ENCODE measurements at places on chromosomes 4 and X.

DNA sequence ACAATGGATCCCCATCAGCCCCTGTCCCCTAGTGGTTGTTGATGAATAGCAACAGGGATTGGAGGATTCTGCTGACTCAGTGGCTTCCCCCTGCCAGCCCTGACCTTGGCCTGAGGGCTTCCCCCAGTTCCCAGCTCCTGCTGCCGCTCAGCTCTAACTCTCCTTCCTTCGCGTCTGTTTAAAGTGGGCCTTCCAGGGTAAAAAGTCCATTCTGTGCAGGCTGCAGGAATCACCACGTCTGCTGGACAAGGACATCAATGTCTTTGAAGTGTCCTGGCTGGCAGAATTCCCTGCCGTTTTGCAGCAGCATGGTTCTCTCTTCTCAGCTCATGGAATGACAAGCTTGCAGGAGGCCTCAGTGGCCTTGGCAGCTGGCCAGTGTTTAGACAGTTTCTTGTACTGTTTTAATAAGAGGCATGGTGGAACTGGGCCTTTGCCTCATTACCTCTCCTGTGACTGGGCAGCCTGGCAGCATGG is 152.5 kb upstream of the STX18 start:
- DNase-seq = no peak

DNA sequence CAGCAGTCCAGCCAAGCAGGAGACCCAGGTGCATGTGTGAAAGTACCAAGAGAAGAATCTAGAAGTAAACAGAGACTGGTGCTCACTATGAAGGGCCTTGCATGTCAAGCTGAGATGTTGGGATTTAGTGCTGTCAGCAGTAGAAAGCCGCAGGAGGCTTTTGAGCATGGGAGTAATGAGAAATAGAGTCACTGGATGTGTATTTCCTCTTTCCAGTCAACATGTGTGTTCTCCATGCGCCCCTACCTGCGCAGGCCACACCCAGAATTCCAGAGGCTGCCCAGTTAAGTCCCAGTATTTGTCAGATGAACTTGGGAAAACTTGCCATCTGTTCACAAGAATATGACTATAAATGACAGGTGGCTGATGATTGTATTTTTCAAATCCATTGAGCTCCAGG is 4.5 kb upstream of the MAMLD1 start:
- no peak for DNase-seq

- DNase-seq = no peak
These were observed 13.9 kb upstream of the ADH1C start for GRCh38 chr4:99366491-99366890.

GRCh38 chr4:1009542-1010394 is 1.7 kb upstream of the FGFRL1 start:
- DNase-seq = no peak

DNA sequence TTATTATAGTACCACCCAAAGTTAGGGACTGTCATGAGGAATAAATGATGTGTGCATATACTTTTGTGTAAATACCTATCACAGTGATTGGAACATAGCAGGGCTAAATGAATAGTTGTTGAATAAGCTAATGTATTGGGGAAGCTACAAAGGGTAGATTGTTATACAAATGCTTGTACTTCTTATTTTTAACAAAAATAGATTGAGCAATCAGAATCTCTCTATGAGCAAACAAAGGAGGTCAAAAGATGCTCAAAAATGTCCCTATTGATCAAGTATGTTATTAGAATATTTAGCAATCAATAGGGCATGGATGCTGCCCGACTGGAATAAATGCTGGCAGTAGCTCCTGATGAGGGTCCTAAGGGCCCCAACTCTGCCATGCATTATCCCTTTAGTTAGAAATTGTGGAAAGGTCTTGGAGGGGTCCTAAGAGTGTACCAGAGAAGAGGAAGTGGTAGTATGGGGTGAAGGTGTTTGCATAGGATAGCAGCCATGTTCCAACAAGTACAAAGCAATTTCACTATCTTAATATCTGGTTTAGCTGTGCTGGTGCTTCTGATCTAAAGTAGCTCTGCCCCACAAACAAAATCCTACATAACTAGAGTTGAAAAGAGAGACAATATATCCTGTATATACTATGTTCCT is 33.1 kb upstream of the TAPT1 start:
- DNase-seq = no peak

- no peak for DNase-seq
These were observed 1.4 kb downstream of the RAI2 start for GRCh38 chrX:17859609-17860178.
